ENCODE measurements at places on chromosomes 3 and 15. TPM values are rescaled to one million over a fixed set of nuclear protein-coding genes. Genes with fewer than 3 reads are reported as not detected.

GRCh38 chr15:92846741-92847140, 53.4 kb upstream of the CHD2 start:
- H3K4me1 ChIP-seq: peaks cover 11% of the 10 kb centered on the region
- H3K27ac ChIP-seq: no peak overlapping the region
- H3K4me3 ChIP-seq: no peak overlapping the region
- no peaks in the 10 kb centered on the region for H3K36me3 ChIP-seq
- H3K27me3 ChIP-seq: no peaks in the 10 kb centered on the region

Gene RTP4
- 0.59 TPM for total RNA-seq

Gene EHHADH
- 3.6 TPM for total RNA-seq

DNA sequence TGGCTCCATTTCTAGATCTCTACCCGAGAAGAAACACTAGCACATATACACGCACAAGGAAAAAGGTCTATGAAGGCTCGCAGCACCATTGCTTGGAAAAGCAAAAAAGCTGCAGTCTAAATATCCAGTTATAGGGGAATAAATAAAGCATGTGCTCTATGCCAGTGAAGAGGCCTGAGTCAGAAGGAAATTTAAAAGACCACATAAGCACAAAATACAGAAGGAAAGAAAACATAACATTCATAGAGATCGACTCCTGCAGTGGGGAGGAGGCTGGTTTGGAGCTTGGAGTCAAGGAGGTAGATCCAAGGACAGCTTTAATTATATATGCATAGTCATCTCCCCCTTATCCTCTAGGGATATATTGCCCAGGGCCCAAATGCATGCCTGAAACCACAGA, 114.4 kb downstream of the PDZRN3 start:
- DNase-seq: no peak
- no peak overlapping the region for H3K4me3 ChIP-seq
- peak overlapping the region; percentile 76 for H3K27ac ChIP-seq
- H3K36me3 ChIP-seq: no peaks in the 10 kb centered on the region
- peaks cover 2% of the 10 kb centered on the region for H3K4me1 ChIP-seq

GRCh38 chr3:127419641-127420553, 132.1 kb upstream of the PRR20G start:
- no peak overlapping the region for H3K4me3 ChIP-seq
- no peaks in the 10 kb centered on the region for H3K36me3 ChIP-seq
- no peaks in the 10 kb centered on the region for H3K27me3 ChIP-seq
- peak; percentile 48 for DNase-seq
- no peaks in the 10 kb centered on the region for H3K4me1 ChIP-seq

GRCh38 chr15:36818260-36818659, 238.8 kb downstream of the CDIN1 start:
- H3K4me3 ChIP-seq: no peak overlapping the region
- no peaks in the 10 kb centered on the region for H3K27me3 ChIP-seq
- no peaks in the 10 kb centered on the region for H3K36me3 ChIP-seq
- no peaks in the 10 kb centered on the region for H3K4me1 ChIP-seq
- no peak overlapping the region for H3K27ac ChIP-seq
- no peak for DNase-seq

DNA sequence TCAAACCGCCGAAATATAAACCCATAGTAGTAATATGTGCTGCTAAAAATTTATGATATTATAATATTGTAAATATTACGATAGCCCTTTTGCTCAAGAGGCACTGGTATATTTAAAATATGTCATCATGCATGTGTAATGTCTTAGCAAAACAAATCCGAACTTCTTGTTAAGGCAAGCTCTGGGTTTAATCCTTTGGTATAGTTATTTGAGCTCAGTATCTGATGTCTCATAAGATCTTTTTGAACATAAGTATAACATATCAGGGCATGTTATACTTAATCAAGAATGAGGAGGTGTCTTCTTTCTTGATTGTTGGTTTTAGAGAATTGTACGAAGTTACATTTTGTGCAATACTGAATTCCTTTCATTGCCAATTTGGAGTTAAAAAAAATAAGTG, 154.1 kb upstream of the CBLB start:
- H3K27me3 ChIP-seq: no peaks in the 10 kb centered on the region
- H3K4me3 ChIP-seq: no peak overlapping the region
- DNase-seq: no peak

DNA sequence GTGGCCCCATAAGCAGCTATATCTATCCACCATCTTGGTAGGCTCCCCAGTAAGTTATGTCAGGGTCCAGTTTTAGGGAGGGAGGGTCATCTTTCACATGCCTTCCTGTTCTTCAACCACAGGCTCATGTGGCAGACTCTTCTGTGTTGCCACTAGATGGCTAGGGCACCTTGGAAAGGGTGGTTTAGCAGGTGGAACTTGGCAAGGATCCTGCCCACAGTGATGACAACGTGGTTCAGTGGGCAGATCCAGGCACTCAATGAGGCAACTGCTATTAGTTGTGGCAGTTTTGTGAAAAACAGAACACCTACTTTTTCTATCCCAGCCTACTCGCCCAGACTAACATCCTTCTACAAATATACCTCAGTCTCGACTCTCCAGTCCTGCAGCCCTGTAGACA, 7.2 kb upstream of the RBP1 start:
- no peaks in the 10 kb centered on the region for H3K27me3 ChIP-seq
- H3K4me1 ChIP-seq: no peaks in the 10 kb centered on the region
- H3K4me3 ChIP-seq: no peak overlapping the region
- H3K36me3 ChIP-seq: no peaks in the 10 kb centered on the region
- no peak overlapping the region for H3K27ac ChIP-seq

GRCh38 chr3:113157408-113158030, 53.8 kb upstream of the BOC start:
- no peaks in the 10 kb centered on the region for H3K4me1 ChIP-seq
- no peak overlapping the region for H3K4me3 ChIP-seq
- H3K36me3 ChIP-seq: no peaks in the 10 kb centered on the region
- no peak overlapping the region for H3K27ac ChIP-seq
- DNase-seq: no peak
- H3K27me3 ChIP-seq: no peaks in the 10 kb centered on the region

DNA sequence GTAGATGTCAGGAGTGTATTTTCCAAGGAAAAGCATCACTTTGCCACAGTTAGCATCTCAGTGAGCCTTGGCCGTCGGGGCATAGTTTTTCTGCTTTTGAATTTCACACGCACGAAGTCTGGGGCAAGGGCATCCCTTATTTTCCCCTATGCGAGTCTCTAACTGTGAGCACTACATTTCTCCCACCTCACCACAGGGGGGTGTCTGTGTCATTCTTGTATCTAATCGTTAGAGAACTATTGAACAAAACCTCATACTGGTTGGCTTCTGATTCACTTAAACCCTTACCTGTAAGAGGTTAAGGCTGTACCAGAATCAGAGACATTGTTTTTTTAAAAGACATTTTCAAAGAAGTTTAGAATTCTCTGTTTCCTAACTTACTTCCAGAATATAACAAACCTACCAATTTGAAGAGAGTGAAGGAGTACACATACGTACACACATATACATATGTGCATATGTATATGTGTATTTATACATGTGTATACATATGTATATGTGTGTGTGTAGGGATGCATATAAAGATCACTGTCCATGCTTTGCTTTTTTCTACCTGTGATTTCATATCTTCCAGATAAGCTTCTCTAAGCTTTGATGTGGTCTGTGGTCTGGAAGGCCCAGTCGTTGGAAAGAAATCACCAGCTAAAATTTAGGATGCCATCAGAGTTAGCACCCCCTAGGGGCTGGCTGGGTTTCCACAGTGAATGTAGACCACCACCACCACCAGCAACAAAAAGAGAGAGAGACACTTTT, 49.4 kb downstream of the MYZAP start:
- H3K4me1 ChIP-seq: peaks cover 19% of the 10 kb centered on the region
- H3K27ac ChIP-seq: no peak overlapping the region
- H3K4me3 ChIP-seq: no peak overlapping the region
- DNase-seq: no peak
- no peaks in the 10 kb centered on the region for H3K27me3 ChIP-seq
- peaks cover 80% of the 10 kb centered on the region for H3K36me3 ChIP-seq
